ENCODE measurements at places on chromosomes 1 and 21. TPM values are rescaled to one million over a fixed set of nuclear protein-coding genes. Genes with fewer than 3 reads are reported as not detected.

Gene SELENBP1
- total RNA-seq, result 9.8 TPM

DNA sequence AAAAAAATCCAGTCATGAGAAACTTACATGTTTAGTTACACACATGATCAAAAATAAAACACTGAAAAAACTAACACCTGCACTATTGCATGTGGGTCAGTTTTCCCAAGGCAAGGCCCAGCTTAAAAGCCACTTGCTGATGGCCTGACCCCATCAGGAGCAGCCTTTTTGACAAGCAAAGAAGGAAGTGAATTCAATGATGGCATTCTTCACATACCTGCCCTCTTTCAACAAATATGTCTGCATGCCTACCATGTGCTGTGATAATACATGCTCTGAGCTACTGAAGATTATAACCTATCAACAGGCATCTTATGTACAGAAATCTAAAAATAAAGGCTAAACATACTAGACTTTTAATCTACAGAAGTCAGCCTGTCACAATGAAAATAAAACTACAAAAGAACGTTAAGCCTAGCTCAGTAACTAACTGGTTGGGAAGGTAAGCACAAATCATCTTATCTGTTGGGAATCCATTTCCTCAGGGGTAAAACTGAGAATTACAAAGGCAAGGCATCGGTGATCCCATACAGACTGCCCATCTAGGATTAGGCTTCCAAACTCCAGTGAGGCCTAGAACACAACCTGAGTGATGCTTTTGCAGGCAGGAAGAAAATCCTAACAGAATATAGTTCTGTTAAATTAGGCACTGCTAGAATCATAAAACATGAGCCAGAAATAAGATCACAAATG, 14.5 kb downstream of the SORT1 start:
- DNase-seq, result no peak

GRCh38 chr21:43211072-43211759, 42.4 kb downstream of the CRYAA start:
- peak; percentile 24 for DNase-seq

DNA sequence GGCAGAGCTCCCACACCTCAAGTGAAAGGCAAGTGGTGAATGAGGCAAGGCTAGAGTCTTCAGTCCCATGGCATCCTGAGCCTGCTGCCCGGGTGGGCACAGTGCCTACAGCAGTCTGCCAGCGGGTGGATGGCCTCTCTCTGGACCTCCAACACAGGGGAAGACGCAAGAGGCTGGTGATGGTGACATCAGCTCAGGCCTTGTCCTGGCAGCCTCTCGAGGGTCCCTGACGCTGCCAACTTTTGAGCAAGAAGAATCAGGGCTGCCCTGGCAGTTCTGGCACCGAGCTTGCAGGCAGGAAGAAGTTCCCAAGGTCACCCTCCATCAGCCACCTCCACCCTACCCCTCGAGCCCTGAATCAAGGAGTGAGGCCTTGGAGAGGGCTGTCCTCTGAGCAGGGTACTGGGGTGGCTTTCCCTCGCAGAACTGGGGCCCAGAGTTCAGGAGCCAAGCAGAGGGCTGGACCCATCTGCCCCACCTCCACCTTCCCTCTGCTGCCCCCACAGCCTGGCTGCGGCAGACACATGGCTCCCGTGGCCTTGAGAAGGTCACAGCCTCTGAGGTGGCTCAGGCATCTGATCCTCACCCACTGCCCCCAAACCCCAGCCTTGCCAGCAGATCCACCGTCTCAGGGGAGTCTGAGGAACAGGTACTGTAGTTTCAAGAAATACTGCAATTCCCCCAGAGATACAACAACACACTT, 5.8 kb downstream of the RAP1GAP start:
- DNase-seq, result no peak

DNA sequence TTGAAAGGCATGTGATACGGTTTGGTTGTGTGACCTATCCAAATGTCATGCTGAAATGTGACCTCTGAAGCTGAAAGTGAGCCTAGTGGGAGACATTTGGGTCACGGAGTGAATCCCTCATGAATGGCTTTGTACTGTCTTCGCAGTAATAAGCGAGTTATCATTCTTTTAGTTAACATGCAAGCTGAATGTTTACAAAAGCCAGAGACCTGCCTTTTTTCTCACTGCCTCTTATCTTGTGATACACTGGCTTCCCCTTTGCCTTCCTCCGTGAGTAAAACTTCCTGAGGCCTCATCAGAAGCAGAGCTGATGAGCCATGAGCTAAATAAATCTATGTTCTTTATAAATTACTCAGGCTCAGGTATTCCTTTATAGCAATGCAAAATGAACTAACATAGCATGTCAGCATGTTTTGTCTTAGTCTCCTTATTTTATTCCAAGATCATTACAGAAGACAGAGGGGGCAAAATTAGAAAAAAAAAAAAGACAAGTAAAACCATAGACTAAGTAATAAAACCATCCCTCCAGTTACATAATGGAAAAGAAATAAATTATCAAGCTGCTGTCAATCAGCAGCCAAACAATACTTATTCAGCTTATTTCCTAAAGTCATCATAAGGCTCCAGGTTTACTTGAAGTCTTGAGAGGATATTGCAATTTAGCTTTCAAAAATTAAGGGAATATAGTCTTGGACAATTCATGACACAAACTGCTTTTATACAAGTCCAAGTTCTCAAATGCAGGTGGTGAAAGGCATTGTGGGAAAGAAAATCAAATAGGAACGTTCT, 12.1 kb downstream of the RGS18 start:
- DNase-seq, result no peak

DNA sequence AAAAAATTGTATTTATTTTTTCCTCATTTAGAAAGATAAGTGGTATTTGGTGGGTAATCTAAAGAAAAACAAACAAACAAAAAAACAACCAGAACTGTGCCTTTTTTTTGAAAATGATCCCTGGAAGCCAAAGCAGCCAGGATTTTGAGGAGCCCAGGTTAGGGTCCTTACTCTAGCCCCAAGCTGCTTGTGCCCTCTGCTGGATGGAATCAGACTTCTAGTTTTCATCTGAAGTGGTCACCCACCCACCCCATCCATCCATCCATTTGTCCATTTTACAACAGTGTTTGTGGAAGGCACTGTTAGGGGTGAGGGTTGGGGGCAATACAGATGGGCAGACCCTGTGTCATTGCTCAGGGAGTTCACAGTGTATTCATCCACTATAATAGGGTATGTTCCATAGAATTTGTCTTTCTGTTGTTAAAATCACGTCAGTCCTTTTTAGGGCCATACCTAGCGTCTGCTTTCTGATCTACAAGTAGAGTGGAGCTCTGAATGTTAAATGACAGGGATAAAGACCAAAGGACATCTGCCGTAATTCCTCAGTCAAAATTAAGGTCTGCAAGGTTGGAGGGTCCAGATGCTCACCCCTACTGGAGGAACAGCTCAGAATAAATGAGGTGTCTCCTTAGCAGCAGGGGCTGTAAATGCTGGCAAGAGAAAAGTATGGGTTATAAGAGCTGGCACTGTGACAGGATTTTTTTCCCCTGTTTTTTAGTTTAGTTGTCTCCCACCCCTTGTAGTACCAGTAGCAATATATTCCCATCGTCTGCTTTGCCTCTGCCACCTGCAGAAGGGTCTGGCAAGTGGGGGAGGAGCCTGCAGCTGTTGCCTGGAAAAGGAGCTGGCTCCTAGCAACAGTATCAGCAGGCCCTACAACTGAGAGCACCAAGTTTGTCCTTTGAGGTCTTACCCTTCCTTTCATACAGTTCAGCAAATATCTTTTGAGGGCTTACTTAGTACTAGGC, 3.2 kb downstream of the LRRC42 start:
- peak; percentile 44 for DNase-seq

DNA sequence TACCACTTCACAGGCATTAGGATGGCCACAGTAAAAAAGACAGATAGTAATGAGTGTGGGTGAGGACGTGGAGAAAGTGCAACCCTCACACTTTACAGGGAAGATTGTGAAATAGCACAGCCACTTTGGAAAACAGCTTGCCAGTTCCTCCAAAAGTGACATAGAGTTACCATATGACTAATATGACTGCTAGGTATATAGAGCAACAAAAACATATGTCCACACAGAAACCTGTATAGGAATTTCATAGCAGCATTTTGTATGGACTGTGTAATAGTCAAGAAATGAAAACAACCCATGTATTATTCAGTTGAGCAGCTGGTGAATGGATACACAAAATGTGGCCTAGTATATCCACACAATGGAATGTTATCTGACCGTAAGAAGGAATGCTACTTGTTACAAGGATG, 30.4 kb upstream of the LBR start:
- no peak for DNase-seq

Gene HENMT1
- total RNA-seq, result 10.6 TPM

- no peak for DNase-seq
Measured at GRCh38 chr1:200262326-200262965, 147.4 kb downstream of the ZNF281 start.

DNA sequence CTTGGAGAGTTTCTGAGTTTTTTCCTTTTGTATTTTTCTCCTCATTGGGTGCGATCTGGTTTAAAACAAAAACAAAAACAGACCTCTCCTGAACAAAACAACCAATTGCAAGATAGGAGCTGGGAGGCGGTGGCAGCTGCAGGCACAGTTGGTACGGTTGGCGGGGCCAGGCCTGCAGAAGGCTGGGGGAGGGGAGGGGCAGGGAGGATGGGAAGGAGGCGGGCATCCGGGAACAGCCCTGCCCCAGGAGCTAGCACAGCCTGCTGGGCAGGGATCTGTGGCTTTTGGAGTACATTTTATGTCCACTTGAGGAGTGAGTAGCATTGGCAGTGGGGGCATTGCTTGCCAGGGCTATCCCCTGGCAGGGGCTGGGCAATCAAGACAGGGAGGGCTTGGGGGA, 5.2 kb downstream of the CAPN9 start:
- DNase-seq, result no peak

Gene CELA2A
- total RNA-seq, result not detected

DNA sequence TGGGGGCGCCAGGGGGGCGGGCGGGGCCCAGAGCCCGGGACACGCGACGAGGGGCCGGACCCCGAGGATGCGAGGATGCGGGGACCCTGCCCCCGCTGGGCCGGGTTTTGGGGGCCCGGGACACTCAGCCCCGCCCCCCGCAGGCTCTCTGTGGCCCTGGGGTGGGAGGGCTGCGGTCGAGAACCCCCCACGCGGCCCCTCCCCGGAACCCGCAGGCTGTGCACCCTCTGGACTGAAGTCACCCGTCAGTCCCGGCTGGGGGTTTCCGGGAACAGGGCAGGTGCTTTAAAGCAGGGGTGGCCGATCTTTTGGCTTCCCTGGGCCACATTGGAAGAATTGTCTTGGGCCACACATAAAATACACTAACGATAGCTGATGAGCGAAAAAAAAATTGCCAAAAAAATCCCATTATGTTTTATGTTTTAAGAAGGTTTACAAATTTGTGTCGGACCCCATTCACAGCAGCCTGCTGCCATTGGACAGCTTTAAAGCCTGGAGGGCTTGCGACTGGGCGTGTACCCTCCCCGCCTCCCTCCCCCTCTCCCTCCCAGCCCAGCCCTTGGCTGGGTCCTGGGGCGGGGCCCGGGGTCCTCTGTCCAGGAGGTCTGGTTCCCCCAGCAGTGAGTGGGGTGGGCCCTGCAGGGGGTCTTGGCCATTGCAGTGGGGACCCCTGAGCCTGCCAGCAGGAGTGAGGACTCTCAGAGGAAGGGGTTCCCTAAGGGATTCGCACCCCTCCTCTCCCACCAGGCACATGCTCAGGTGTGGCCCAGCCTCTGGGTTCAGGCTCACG, 21.6 kb upstream of the C1orf159 start:
- DNase-seq, result peak; percentile 55

Gene SLC16A4
- total RNA-seq, result 0.83 TPM

DNA sequence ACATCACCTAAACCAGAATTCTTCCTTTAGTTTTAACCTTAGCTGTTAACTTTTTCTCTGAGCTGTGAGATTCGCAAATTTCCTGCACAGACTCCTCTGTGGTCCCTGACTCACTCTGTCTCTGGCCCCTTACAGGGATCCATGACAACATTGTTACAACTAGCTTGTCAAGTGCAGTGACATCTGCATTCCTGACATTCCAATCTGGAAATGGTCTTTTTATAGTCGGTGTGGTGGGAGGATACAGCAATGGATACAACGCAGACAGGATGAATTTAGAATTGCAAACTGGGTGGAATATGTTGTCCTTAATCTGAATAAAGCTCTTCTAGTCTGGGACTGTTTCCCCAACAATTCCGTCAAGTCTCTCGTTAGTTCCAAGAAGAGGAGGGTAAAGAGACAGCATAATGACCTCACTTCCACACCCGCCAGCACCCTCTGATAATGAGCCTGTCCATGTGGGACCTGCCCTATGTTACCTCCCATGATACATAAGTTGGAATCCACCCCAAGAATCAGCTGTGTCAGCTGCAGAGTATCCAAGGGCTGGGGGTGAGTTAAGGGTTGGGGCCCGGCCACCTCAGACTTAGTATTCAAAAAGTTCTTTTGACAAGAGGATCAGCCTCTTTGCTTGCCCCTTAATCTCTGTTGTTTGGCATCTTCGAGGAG, 49.4 kb downstream of the ILDR2 start:
- DNase-seq, result no peak

- no peak for DNase-seq
Measured at GRCh38 chr1:17278996-17279830, 28.8 kb upstream of the PADI4 start.

DNA sequence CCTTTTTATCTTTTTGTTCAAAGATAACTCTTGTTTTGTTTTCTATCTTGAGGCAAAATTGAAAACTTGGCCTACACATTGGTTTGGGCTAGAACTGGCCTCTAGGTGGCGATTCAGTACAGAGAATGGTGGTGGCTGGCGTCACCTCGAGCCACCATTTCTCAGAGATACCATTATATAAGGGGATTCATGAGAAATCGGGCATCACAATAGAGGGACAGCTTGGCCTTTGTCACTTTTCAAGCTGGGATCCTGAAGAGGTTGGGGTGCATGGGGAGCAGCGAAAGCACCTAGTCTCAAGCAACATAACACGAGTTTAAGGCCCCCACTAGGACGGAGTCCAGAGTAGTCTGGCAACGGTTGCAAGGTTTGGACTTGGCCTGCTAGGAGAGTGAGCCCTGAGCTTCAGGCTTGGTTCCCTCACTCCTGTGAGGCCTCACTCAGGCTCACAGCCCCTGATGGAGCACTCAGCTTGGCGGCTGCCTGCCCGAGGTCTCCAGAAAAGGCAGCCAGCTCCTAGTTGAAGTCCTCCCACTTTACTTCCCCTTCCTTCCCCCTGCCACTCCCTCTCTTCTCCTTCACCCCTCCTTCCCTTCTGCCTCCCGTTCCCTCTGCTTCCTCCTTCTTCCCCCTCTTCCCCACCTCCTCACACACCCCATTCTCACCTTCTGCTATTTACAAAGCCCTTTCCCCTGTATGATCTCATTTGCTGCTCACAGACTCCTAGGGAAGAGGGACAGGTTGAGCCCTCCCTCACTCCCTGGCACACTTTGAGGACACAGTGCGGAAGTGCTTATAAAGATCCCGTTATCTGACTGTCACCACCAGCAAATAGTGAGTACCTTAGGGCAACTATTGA, 67.8 kb downstream of the LRIG2 start:
- DNase-seq, result peak; percentile 56

DNA sequence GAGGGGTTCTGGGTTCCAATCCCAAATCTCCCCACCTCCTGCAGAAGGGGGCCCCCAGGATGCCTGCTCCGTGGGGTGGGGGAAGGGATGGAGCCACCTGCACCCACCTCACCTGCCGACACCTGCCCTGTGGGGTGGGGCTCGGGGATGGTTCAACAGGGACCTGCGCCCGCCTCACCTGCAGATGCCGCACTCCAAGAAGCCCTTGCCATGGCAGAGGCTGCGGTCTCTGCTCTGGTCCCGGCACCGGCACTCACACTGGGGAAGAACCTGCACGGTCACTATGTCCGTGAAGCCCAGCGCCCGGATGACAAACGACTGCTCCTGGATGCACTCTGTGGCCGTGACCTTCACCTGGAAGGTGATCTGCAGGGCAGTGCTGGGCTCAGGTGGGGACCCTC, 18.1 kb upstream of the PTTG1IP start:
- DNase-seq, result no peak

Data from Calu3 (cell line).